Activated gamma-delta T cell (primary cell): ENCODE measurements at places on chromosomes 3 and 15.

DNA sequence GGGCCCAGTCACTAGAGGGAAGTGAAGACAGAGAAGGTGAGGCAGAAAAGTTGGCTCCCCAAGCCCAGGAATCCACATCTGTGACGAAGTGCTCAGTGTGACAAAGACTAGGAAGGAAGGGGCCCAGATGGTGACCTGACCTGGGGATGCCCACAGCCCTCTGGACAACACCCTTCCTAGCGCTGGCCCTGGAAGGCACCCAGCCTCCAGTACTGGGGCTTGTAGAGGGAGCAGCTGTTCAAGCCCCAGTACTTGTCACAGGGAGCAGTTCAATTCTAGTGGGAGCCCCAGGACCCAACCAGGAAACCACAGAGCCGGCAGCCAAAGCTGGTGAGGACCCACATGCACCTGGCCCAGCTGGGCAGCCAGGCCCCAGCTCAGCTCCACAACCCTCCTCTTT, 190.8 kb downstream of the XXYLT1 start:
- DNase-seq, result no peak

GRCh38 chr15:58980351-58980939, 7.0 kb upstream of the RNF111 start:
- no peak for DNase-seq

- no peak for DNase-seq
Observed at GRCh38 chr15:40310001-40310959, 2.5 kb upstream of the PLCB2 start.

DNA sequence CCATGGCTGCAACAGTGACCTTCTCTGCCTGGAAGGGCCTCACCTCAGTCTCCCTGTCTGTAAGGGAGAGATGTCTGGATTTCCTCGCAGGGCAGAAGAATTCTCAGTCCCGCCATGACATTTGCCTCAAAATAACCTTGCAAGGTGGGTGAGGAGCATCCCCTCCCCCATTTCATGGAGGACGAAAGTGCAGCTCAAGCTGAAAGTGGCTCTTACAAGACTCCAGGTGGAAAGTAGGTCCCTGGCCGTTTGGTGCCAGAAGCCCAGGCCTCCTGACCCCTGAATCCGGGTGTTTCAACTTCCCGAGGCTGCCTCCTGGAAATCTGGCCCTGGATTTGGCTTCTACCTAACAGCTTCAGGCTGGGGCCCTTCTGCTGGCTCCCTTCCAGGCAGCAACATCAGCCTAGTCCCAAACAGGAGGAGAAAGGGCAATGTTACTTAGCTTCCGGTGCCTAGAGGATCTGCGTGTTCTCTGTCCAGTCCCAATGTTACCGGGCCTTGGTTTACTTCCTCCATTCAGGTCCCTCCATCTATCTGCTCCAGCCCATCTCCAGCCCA, 769 bp upstream of the CSPG4 start:
- DNase-seq, result no peak

GRCh38 chr3:6287088-6287875, 573.6 kb upstream of the GRM7 start:
- no peak for DNase-seq

- no peak for DNase-seq
Observed at GRCh38 chr15:96067677-96068076, 262.8 kb upstream of the NR2F2 start.

DNA sequence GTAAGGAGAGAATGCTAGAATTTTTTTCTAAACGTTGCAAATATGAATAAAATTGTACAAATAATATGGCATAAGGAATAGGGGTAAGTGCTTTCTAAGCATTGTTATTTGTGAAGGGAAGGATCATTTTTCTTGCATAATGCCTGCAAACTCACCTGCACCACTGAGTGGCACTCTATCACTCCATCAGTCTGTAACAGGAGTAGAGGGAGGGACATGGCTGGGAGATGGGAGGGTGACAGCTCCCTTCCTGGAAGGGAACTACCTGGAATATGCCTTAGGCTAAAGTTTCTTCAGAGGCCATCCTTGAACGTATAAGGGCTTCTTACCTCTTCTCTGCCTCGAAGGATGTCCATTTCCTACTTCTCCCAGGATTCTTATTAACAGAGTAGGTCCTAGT, 3.0 kb downstream of the NAALADL2 start:
- DNase-seq, result no peak

DNA sequence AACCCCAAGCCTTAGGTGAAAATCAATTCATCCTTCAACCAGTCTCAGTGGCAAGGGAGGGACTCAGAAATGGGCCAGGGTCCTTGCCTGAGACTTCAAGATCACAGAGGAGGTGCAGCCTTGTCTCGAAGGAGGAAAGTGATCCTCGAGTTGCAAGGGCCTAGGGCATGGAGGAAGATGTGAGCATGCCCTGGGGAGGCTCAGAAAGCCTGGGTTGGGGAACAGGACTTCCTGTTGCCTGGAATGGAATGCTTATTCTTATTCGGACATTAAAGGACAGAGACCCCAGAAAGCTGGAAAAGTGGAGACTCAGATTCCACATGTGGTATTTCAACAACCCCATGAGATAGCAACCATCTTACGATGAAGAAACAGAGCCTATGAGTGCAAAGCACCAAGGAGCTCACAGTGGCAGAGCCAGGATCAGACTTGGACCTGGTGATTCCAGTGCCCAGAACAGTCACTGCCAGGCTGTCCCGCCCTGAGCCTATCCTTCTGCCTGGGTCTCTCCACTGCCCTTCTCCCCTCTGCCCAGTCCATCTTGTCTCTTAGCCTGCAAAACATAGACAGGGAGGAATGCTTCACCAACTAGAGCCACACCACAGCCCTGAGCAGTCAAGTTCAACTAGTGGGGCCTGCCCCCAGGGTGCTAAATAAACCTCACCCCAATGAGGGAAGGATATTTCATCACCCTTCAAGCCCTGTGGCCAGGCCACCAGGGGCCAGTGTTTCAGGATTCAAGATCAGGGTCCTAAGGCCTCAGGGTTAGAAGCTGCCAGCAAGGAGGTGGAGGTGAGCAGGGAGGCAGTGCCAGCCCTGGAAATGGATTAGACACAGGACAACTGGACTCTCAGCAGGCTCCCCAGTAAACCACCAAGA, 21.9 kb downstream of the DAPK2 start:
- no peak for DNase-seq

DNA sequence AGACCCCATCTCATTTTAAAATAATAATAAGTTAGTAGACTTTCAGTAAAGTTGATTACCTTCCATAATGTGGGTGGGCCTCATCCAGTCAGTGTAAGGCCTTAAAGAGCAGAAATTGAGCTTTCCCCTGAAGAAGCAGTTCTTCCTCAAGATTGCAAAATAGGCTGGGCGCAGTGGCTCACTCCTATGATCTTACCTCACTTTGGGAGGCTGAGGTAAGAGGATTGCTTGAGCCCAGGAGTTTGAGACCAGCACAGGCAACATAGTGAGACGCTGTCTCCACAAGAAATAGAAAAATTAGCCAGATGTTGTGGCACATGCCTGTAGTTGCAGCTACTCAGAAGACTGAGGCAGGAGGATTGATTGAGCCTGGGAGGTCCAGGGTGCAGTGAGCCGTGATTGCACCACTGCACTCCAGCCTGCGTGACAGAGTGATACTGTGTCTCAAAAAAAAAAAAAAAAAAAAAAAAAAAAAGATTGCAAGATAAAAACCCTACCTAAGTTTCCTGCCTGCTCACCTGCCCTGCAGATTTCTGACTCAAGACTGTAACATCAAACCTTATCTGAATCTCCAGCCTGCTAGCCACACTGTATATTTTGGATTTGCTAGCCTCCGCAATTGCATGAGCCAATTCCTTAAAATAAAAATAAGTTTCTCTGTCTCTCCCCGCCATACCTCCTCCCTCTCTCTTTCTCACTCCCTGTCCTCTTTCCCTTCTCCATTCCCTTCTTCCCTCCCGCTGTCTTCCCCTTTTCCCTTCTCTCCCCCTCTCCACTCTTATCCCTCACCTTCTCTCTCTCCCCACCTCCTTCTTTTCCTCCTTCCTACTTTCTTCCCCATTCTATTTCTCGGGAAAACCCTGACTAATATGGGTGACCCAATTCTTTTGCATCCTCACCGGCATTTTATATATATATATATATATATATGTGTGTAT, 16.9 kb downstream of the KLHL18 start:
- no peak for DNase-seq

- no peak for DNase-seq
Observed at GRCh38 chr3:57709031-57709430, 16.2 kb upstream of the DENND6A start.

GRCh38 chr3:126472277-126473006, 3.2 kb downstream of the ZXDC start:
- no peak for DNase-seq

DNA sequence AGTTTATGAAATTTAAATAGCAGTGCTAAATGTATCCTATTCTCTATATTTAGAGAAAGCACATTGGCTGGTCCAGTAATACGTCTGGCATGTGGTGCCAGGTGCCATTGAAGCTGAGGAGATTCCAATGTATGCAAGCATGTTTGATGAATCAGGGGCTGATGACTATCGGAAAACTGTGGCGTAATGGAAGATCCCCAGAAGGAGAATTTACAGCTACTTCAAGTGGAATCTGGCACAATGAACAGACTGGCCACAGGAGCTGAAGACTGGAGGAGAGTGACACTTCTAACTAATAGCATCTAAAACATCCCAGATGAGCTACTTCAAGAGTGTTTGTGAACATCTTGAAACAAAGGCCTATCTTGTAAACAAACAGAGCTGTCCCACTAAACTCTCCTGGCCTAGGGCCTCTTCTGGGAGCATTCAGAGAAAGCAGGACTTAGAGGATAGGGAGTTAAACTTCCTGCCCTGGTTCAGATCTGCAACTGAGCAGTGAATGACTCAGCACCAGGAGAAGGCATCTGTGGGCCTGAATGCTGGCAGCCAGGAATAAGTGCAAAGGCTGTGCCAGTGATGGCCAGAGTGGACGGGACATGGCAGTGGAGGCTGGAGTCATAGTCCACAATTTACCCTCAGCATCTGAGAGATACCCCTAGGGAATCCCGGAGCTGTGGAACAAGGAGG, 15.2 kb upstream of the ACTC1 start:
- DNase-seq, result no peak

GRCh38 chr15:100265641-100266035, 76.1 kb downstream of the ADAMTS17 start:
- no peak for DNase-seq

- DNase-seq, result no peak
Observed at GRCh38 chr15:57031605-57032004, 113.2 kb downstream of the TCF12 start.

- DNase-seq, result no peak
Observed at GRCh38 chr3:157695586-157695985, 192.4 kb upstream of the VEPH1 start.

DNA sequence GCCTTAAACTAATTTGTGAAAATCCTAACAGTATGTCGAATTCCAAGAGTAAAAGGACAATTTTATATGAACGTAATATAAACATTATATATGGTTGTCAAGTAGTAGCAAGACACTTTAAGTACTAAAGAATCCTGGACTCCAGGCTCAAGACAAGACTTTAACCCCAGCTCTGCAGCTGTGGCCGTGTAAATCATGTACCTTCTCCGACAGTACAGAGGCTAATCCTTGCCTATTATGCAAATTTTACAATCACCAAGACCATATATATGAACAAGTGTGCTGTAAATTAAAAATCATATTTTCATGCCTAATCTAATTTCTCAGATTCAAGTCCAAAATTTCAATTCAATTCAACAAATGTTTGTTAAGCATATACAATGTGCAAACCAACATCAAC, 35.8 kb downstream of the RBM15B start:
- no peak for DNase-seq

DNA sequence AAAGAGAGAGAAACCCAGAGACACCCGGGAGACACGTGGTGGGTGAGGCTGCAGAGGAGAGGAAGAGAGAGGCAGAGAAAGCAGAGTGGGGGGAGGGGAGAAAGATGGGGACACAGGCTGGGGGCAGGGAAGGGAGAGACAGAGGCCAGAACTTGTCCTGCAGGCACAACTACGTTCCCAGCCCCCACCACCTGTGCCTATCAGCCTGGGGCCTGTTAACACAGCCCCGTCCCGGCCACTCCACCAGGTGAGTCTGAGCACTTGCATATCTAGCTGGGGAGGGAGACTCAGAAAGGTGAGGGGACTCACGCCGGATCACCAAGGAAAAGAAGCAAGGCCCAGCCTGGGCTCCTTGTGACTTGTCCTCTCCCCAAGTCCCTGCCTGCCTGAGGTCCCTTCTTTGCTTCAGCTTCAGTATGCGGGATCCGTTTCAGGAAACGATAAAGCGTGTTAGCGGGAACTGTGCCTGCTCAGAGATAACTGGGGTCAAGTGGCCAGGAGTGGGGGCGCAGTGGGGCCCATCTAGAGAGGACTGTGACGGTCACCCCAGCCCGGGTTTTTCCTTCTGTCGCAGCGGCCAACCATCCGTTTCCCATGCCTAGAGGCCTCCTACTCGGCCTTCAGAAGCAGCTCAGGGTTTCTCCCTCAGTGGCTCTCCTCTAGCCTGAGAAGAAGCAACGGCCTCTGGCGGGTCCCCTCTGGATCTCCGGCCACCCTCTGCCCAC, 10.3 kb downstream of the LINGO1 start:
- DNase-seq, result no peak

GRCh38 chr15:52660192-52660591, 19.0 kb downstream of the ATOSA start:
- no peak for DNase-seq

DNA sequence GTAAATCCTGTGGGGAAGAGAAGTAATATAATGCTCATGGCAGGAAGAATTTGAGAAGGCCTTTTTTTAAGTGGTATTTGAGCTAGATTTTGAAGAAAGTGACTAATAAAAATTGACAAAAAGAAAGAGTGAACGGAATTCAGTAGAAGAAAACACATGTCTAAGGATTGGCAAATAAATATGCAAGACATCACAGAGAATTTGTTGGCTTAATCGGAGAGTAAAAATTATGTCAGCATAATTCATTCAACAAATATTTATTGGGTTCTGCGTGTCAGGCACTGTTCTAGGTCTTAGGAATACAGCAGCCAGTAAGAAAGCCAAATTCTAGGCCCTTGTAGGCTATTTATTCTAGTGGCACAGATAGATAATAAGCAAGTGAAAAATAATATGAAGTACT, 33.6 kb upstream of the LEKR1 start:
- DNase-seq, result no peak

DNA sequence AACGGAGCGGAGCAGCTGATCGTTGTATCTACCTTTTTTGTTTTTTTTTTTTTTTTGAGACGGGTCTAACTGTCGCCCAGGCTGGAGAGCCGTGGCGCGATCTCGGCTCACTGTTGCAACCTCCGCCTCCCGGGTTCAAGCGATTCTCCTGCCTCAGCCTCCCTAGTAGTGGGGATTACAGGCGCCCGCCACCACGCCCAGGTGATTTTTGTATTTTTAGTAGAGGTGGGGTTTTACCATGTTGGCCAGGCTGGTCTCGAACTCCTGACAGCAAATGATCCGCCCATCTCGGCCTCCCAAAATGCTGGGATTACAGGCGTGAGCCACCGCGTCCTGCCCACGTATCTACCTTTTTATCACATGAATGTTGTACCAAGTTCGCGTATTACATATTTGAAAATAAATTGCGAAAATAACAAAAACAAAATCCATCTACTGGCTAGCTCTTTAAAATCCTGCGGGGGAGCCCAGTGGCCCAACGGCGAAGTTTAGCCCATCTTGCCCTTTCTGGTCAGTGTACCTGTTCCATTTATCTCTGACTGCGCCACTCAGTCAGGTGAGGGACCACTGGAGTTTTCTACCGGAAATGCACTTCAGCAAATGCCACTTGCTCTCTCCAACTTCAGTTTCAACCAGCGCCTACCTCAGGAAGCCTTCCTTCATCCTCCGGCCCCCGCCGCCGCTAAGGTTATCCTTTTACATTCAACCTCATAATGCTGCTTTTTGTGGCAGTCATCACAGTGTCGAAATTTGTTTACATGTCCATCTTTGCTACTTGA, 1.2 kb upstream of the EIF3J start:
- DNase-seq, result no peak

GRCh38 chr3:49910409-49911123, 6.9 kb upstream of the MST1R start:
- no peak for DNase-seq
